T1000 (cell line): ENCODE measurements at places on chromosomes 5 and 9.

GRCh38 chr9:70156729-70157128 lies 102.0 kb upstream of the SMC5 start:
- DNase-seq, result no peak

DNA sequence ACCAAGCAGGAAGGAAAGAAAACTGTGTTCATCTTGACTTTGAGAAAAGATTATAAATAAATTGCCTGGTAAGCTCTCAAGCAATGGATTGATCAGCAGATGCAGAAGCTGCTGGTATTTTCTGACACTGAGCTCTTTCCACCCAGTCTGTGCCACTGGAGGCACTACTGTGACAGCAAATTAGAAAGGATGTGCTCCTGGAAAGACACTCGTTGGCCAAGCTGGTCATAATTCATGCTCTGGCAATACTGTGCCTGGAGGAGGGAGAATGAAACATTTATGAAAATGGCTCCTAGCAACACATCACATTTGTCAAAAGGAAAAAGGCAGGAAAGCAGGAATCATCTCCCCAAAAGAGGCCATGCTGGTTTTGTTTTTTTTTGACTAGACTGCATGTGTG lies 84.2 kb downstream of the CAVIN4 start:
- DNase-seq, result no peak

- no peak for DNase-seq
These were observed 1.0 kb downstream of the CSF1R start for GRCh38 chr5:150085191-150085912.

DNA sequence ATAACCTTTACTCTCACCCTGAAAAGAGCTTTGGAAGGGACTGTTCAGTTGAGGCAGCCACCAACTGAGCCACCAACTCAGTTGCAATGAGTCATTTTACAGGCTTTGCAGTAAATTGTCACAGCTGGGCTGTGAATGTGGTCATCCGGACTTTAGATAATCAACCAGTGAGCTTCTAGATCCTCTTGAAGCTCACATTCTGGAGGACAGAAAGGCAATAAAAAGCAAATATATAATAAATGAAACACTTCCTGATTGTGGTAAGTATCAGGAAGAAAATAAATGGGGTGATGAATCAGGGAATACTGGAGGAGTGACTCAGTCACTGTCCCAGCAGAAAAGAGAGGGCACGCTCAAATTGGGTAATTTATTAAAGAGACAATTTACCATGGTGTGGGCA lies 13.2 kb upstream of the C5orf58 start:
- no peak for DNase-seq

GRCh38 chr9:97531888-97532376 lies 30.5 kb downstream of the TMOD1 start:
- DNase-seq, result no peak

DNA sequence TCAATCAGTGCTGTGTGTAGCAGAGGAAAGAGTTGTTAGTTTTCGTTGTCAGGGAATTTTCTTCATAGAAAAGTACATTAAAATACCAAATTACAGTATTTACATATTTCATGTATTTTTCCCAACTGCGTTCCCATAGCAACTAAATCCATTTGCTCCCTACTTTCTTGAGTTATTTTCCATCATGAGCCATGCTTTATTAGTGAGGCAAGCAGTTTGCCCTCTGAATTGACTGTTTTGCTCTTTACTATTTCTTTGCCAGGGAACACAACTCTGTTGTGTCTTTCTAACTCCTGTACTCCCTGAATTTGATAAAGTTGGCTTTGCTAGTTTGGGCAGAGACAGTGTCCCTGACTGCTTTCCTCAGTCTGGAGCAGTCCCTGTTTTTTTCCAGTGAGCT lies 276.2 kb upstream of the SLC30A5 start:
- no peak for DNase-seq
